Urinary bladder (tissue), 4 donors: ENCODE measurements at places on chromosomes 6 and 20.

- no peak for DNase-seq
These were observed 7.0 kb downstream of the SLC22A23 start for GRCh38 chr6:3449750-3450305.

- DNase-seq, result no peak
These were observed 281.7 kb upstream of the TAB2 start for GRCh38 chr6:149035766-149036165.

- no peak for DNase-seq
These were observed 25.1 kb downstream of the ZNFX1 start for GRCh38 chr20:49252556-49253350.

GRCh38 chr6:13005994-13006393 is 289.4 kb downstream of the PHACTR1 start:
- DNase-seq, result no peak

GRCh38 chr6:167031082-167031709 is 32.0 kb downstream of the CEP43 start:
- no peak for DNase-seq

- DNase-seq, result no peak
These were observed 74.4 kb downstream of the SMOC2 start for GRCh38 chr6:168515376-168515775.

DNA sequence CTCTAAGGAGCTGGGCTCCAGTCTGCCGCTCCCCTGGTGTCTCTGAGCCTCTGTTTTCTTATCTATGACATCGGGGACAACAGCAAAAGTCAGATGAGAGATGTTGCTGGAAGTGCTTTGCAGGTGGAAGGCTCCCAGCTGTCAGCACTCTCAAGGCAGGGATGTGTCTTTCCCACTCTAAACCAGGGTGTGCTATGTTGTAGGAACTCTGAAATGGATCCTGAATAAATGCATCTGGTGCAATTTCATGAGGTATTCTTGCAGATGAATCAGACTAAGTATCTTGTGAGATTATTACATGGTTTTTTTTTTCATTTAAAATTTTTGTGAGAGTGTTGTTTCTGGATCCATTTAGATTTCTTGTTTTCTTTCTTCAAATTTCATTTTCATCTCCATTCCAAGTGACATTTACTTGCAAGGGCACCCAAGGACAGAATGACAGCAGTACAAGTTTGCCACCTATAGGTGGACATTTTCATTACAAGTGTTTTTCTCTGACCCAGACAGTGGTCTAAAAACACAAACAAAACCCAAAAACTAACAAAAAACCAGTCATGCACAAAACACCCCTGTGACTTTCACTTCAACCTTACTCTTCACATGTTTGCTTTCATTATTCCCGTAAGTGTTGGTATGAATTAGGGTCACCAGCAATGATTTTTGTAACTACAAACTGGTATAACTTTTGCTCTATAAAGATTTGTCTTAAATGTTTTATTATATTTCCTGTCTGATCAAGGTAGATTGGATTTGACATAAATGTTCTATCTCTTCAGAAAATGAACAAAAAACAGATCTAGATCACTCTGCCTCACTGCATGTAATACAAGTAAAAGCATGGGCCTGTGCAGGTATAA is 14.7 kb upstream of the SIM1 start:
- DNase-seq, result no peak

DNA sequence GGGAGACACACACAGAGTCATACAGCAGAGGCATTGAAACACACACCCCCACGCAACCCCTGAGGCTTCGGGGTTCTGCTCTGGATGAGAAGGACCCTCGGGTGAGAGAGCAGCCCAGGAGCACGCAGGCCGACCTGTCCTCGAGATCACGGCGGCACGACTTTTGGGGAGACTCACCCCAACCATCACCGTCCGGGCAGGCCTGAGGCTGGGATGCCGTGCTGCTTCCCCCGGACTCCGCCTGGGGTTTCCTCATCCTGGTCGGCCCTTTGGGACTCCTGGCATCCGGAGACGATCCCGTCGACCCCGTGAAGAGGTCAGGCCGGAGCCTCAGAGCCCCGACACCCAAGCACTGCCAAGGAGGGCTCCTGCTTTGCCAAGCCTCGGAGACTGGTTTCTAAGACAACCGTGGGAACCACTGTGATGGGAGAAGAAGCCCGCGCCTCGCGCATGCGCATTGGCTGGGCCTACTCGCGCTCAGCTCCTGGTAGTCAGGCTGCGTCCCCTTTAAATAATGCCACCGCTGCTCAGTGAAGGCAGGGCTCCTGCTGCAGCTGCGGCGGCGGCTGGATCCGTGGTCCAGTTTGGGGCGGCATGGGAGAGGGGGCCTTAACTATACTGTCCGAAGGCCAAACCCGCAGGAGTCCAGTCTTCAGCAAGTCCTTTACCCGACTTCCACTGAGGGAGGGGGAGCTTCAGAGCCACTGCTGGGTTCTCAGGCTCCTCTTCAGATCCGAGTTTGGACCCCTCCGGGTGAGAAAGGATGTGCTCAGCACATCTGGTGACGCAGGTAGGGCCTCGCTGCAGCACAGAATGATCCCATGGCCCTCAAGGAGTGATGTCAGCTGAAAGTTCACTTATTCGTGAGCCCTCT is 171.4 kb upstream of the ZNF337 start:
- no peak for DNase-seq

- no peak for DNase-seq
These were observed 6.2 kb downstream of the LRRC1 start for GRCh38 chr6:53801022-53801421.

DNA sequence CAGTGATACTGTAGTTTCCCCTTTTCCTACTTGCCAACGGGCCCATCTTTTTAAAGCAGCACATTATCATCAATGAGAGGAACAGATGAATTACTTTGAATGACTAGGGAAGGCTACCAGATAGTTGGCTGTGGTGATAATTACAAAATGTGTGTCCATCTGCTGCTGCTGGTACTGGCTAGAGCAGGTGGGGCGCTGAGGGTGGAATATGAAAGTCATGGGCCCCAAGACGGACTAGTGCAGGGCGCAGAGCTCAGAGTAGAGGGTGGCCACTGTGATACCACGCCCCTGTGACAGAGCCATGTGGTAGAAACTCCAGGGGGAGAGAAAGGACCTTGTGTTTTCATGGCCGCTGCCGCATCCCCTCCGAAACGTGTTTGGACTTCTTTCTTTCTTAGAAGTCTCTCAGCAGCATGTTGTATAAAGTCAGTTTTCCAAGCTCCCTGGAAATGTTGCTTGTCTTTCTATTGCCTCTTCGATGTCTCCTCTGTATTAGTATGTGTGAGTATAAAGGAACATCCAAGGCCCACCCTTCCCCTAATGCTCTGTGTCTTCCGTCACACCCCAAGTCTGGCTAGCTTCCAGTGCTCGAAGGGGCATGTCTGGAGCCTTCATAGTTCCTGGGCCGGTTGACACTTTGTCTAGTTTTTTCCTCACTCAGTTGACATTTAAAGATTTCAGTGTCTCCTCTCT is 88.1 kb downstream of the PPP1R14C start:
- DNase-seq, result no peak

GRCh38 chr20:64051561-64052325 is 2.3 kb upstream of the SOX18 start:
- no peak for DNase-seq

GRCh38 chr6:132734694-132735236 is 20.9 kb upstream of the VNN1 start:
- no peak for DNase-seq

DNA sequence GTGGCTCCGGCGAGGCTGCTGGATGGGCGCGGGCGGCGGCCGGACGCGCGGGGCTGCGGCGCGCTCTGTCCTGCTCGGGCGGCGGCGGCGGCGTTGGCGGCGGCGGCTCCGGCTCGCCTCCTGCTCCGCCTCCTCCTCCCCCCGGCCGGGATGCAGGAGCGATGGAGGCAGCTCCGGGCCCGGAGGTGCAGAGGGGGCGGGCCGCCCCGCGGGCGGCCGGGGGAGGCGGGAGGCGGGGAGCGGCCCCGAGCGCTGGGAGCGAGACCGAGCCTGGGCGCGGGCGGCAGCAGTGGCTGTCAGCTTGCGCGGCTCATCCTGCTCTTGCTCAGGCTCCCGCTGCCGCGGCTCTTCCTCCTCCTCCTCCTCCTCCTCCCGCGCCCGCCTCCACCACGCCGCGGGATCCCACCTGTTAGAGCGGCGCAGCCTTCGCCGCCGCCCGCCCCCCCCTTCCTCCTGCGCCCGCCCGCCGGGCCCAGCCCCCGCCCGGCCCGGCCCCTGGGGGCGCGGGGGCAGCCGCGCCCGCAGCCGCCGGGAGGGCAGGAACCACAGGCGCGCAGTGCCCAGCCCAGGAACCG is at the start of gene NOL4L:
TSS of gene NOL4L (minus strand) at position 323 of the 575 bp plus-strand sequence. CDS start 443 bp downstream, outside the sequence.
- DNase-seq, result no peak
